Stimulated activated CD4-positive, alpha-beta T cell treated with anti-CD3 and anti-CD28 coated beads, Interleukin-12 subunit alpha, Interleukin-12 subunit beta, amount 100 ng/mL, for 24 hours (primary cell): ENCODE measurements at places on chromosomes 7 and 10.

GRCh38 chr7:33101906-33102305, 7.3 kb downstream of the RP9 start:
- DNase-seq = no peak

DNA sequence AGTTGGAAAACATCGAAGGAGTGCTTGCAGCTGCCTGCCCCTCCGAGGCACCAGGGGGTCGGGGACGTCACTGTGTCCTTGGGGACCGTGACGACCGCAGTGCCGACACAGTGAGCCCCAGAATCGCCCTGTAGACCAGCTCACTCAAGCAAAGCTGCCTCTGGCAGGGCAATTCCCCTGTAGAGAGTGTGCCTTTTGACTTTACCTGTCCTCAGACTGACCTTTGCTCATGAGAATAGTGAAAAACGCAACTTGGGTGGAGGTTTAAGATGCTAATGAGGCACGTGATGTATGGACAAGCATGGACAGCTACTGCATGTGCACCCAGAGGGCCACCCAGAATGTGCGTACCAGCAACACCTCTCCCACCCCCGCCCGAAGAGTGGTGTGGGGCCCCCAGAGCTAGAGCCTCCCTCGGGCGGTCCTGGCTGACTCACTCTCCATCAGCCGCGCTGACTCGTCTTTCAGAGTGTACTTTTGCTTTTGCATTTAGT, 271.9 kb downstream of the ADARB2 start:
- no peak for DNase-seq

- DNase-seq = no peak
Measured at GRCh38 chr10:19570991-19571390, 245.2 kb upstream of the PLXDC2 start.

- no peak for DNase-seq
Measured at GRCh38 chr10:26797340-26797739, 63.4 kb downstream of the ABI1 start.

DNA sequence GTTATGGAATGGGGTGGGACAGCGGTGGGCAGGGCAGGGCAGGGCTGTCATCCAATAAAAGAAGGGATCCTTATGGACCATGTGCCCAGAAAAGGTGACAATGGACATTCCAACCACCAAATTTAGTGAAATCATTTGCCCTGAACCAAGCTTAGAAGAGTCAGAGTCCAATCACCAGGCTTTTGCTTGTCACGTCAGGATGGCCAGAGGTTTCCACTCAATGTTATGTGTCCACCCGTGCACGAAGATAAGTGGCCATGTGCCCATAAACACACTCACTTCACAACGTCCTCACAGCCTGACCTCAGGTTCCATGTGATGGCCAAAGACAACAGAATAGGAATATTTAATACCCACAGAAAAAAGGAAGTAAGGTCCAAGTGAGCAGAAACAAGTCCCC, 36.6 kb upstream of the PLPP4 start:
- no peak for DNase-seq

DNA sequence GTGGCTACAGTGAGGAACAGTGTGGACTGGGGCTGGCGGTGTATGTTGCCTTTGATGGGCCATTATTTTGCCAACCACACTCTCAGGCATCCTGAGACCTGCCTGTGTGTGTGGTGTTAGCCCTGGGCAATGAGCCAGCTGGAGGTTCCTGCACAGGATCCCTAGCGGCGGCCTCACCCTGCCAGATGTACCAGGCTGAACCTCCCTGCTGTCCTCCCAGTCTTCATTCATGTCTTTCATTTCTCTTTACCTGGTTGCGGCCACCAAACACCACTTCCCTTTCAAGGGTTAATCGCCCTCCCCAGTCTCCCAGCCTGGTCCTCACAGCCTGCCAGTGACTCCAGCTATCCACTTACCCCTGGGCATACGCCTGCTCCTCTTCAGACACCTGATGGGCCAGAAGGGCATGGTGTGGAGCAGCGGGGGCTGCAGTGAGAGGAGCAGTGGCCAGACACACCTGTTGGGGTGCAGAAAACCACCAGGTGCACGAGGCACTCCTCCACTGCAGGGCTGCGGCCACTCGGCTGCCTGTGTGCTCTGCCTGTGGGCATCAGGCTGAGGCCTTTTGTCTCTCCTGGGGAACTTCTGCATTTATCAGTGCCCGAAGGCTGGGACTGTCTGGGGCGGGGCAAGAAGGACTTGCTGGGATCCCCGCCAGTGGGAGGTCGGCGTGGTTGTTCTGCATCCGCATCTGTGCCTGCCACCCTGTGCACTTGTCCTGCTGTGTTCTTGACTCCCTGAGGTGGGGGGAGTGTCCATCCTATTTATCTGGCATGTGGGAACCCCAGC, 111.6 kb downstream of the ARHGAP22 start:
- no peak for DNase-seq

- no peak for DNase-seq
Measured at GRCh38 chr7:128811631-128812430, 18.4 kb upstream of the FLNC start.

DNA sequence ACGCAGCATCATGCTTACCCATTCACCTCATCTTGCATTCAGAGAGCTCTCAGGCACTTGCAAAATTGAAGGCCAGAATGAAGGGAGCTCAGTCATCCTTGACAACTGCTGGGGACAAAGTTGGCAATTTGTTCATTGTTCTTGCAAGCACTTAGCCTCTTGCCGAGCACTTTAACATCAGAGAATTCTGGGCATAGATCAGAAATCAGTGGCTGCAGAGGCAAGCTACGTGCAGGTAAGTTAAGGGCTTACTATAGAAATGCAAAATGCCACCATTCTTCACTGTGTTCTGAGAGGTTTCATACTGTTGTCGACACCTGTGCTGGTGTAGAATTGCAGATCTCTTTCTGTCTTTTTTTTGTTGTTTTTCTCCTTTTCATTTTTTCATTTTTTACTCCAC, 84.1 kb upstream of the INSYN2A start:
- no peak for DNase-seq

GRCh38 chr7:51223505-51223904, 93.1 kb downstream of the COBL start:
- DNase-seq = no peak

DNA sequence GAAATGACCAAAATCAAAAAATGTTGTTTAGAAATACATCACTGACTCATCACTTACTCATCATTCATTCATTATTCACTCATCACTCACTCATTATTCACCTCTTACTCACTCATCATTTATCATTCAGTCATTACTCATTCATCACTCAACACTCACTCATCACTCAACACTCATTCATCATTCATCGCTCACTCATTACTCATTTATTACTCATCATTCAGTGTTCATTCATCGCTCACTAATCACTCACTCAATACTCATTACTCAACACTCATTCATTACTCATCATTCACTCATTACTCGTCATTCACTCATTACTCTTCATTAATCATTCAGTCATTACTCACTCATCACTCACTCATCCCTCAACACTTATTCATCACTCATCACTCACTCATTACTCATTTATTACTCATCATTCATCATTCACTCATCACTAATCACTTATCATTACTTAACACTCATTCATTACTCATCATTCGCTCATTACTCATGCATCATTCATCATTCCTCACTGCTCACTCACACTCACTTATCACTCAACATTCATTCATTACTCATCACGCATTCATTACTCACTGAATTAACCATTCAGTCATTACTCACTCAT, 238.5 kb downstream of the ADARB2 start:
- DNase-seq = no peak

DNA sequence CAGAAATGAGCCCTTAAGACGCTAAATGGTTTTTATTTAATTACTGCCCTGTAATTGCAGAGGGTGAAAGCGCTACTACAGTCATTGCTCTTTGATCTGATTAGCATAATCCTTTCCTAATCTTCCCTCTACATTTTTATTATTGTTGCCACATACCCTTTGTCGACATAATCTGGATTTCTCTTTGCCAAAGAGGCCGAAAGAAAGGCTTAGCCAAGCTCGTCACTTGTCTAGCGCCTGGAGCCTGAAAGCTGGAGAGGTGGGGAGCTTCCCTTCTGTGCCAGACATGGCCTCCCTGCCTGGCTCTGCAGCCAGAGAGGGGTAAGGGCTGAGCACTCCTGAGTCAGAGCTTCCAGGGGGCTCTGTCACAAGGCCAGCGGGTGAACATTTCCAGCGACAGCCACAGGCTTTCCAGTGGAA, 145.9 kb downstream of the PRKAG2 start:
- no peak for DNase-seq

DNA sequence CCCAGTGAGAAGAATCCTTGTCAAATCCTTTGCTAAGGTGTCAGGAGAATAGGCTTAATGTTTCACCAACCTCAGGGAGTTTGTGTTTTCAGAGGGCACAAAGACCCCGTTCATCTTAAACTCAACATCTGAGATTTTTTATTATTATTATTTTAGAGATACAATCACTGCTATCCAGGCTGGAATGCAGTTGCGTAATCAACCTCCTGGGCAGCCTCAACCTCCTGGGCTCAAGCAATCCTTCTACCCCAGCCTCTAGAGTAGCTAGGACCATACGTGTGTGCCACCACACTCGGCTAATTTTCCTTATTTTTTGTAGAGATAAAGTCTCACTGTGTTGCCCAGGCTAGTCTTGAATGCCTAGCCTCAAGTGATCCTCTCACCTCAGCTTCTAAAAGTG, 599.2 kb downstream of the KCNMA1 start:
- DNase-seq = no peak

GRCh38 chr7:99842926-99843325, 15.1 kb downstream of the CYP3A43 start:
- DNase-seq = no peak

GRCh38 chr10:129956876-129957673, 7.0 kb downstream of the EBF3 start:
- DNase-seq = no peak

GRCh38 chr7:107408349-107408748, 61.5 kb upstream of the GPR22 start:
- no peak for DNase-seq

- DNase-seq = peak; percentile 9
Measured at GRCh38 chr10:91251430-91252056, 31.1 kb downstream of the PCGF5 start.

DNA sequence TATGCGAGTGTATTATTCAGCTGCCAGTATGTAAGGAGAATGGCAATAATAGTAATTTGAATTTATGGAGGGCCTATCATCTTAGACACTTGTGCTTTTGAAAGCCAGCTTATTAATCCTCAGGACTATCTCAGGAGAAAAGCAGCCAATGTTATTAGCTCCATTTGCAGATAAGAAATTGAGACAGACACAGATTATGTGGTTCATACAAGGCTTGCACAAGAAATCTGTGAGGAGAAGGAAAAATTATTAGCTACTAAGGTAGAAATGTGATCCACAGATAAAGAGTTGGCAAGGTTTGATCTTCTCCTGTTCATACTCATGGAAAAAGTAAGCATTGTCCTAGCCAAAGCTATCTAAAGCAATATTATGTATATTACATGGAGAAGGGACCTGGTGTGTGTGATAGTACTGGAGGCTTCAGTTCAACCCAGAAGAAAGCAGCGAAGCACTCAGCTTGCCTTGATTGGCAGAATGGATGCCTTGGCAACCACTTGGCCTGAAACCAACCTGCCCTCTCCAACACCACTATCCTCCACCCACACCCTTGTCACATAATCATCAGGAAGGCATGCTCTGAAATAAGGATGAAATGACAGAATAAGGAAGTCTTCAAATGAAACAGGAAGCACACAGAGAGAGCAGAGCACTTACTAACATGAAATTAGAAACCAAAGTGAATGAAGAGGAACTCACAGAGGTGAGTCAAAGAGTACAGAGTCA, 18.0 kb downstream of the MACC1 start:
- DNase-seq = no peak

GRCh38 chr10:110203500-110204455, 3.6 kb upstream of the MXI1 start:
- no peak for DNase-seq

DNA sequence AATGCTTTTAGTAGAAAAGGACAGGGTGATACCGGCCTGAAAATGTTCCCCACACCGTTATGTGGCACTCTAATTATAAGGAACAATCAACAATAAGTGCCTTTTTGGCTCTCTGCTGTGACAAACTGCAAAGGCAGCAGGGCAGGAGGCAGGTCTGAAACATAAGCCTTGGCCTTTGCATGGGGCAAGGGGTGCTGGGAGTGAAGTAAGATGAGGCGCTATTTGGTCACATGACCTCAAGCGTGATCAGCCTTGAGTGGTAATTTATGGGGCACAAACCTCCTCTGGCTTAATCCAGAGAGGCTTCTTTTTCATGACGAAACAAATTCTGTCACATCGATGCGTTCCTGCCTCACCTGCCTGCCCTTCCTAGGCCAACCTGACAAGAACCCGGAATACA, 202.7 kb downstream of the TAX1BP1 start:
- DNase-seq = no peak

DNA sequence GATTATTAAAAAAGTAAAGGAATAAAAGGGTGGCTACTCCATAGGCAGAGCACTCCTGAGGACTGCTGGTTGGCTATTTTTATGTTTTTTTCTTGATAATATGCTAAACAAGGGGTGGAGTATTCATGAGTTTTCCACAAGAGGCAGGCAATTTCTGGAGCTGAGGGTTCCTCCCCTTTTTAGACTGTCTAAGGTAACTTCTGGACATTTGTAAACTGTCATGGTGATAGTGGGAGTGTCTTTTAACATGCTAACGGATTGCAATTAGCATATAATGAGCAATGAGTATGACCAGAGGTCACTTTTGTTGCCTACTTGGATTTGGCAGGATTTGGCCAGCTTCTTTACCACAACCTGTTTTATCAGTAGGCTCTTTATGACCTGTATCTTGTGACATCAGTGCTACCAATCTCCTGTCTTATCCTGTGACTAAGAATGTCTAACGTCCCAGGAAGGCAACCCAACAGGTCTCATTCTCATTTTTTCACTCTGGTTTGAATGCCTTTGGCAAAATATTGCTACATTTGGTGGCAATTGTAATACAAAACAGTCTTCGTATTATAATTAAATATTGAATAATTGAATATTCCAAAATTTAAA, 587.8 kb upstream of the POM121L12 start:
- DNase-seq = no peak

DNA sequence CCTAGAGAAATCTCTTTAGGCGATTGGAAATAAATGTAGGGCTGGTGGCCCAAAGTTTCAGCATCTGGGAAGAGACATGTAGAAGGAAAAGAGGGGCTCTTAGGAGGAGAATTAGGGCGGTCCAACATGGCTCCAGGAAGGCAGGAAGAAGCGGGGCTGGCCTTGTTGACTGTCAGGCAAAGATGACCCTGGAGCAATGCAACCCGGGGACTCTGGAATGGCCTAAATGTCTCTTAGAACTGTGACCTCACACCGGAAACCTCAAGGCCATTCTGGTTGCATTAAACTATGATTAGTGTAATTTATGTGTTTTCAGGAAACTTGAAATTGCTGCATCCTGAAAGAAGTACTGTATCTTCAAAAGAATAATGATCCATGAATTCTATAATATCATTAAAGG, 66.8 kb downstream of the NRP1 start:
- DNase-seq = no peak

DNA sequence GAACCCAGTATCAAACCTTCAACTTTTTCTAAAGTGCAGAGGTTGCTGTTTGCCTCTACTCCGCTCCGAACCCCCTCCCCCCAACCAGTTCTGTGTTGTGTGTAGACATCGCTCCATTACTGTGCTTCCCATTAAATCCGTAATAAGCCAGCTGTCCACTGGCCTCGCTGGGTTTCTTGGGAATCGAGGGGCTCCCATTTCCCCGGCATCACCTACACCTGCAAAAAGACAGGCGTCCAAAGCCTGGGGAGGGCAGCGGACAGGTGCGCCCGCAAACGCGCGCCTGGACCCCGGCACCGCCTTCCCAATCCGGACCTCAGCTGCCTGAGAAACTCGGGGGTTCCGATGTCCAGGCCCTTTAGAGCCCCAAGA, 631 bp downstream of the RTKN2 start:
- no peak for DNase-seq
